IPS DF 6.9 (cell line): ENCODE measurements at places on chromosomes 6 and 20.

GRCh38 chr20:18728165-18728869 is 85.3 kb upstream of the SCP2D1 start:
- no peak overlapping the region for H3K4me3 ChIP-seq
- H3K4me1 ChIP-seq: peaks cover 5% of the 10 kb centered on the region; the same call in 1 of the 2 replicates
- H3K27me3 ChIP-seq: no peaks in the 10 kb centered on the region

DNA sequence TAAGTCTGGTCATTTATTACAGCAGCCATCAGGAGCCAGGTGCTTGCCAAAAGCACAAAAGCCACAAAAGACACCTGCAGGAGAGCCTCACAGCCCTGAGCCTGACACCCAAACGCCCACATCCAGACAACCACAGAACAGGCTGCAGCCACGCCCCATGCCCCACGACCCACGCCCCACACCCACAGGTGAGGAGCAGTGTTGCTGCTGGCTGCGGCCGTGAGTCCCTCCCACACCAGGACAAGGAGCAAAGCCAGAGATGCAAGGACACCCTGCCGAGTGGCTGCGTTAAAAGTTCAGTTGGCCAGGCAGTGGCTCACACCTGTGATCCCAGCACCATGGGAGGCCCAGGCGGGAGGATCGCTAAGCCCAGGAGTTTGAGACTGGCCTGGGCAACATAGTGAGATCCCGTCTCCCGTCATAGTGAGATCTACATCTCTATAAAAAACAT is 43.0 kb downstream of the SLC2A4RG start:
- H3K27me3 ChIP-seq: no peaks in the 10 kb centered on the region
- no peak for DNase-seq
- no peak overlapping the region for H3K4me3 ChIP-seq
- H3K36me3 ChIP-seq: no peaks in the 10 kb centered on the region
- no peaks in the 10 kb centered on the region for H3K4me1 ChIP-seq
- no peak overlapping the region for H3K27ac ChIP-seq

- no peak overlapping the region for H3K27ac ChIP-seq
- H3K36me3 ChIP-seq: no peaks in the 10 kb centered on the region
- no peaks in the 10 kb centered on the region for H3K27me3 ChIP-seq
These were observed 66.9 kb upstream of the CLDN20 start for GRCh38 chr6:155196911-155197310.

DNA sequence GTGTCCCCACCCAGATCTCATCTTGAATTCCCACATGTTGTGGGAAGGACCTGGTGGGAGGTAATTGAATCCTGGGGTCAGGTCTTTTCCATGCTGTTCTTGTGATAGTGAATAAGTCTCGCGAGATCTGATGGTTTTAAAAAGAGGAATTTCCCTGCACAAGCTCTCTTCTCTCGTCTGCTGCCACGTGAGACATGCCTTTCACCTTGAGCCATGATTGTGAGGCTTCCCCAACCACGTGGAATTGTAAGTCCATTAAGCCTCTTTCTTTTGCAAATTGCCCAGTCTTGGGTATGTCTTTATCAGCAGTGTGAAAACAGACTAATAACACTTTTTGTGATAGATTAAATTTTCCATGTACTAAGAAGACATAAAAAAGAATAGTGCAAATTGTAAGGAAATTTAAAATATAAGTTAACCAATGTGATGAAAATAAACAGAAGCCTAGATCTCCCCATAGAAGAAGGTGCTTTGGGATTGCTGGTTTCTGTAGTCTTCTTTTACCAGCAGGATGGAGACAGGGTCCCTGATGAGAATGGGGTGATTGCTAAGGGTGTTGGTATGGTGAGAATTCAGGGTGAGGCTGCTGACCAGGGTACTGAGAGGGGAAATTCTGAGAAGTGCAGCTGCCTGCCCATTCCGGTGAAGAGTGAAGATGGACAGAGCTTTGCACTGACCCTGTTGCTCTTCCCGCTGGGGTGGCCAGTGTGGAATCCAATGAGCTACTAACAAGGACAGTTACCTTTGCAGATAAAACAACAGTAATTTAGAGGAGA is 50.7 kb downstream of the BMP2 start:
- no peaks in the 10 kb centered on the region for H3K36me3 ChIP-seq
- no peaks in the 10 kb centered on the region for H3K4me1 ChIP-seq
- no peaks in the 10 kb centered on the region for H3K27me3 ChIP-seq

- H3K27ac ChIP-seq: no peak overlapping the region
- H3K4me1 ChIP-seq: no peaks in the 10 kb centered on the region
- no peak for DNase-seq
- no peaks in the 10 kb centered on the region for H3K27me3 ChIP-seq
These were observed 26.4 kb upstream of the GCM1 start for GRCh38 chr6:53175027-53175426.

GRCh38 chr20:49657118-49657901 is 56.4 kb downstream of the B4GALT5 start:
- peaks cover 5% of the 10 kb centered on the region; the same call in 1 of the 2 replicates for H3K4me1 ChIP-seq
- no peak for DNase-seq
- H3K4me3 ChIP-seq: no peak overlapping the region
- H3K36me3 ChIP-seq: peaks cover 10% of the 10 kb centered on the region; the same call in 1 of the 2 replicates

DNA sequence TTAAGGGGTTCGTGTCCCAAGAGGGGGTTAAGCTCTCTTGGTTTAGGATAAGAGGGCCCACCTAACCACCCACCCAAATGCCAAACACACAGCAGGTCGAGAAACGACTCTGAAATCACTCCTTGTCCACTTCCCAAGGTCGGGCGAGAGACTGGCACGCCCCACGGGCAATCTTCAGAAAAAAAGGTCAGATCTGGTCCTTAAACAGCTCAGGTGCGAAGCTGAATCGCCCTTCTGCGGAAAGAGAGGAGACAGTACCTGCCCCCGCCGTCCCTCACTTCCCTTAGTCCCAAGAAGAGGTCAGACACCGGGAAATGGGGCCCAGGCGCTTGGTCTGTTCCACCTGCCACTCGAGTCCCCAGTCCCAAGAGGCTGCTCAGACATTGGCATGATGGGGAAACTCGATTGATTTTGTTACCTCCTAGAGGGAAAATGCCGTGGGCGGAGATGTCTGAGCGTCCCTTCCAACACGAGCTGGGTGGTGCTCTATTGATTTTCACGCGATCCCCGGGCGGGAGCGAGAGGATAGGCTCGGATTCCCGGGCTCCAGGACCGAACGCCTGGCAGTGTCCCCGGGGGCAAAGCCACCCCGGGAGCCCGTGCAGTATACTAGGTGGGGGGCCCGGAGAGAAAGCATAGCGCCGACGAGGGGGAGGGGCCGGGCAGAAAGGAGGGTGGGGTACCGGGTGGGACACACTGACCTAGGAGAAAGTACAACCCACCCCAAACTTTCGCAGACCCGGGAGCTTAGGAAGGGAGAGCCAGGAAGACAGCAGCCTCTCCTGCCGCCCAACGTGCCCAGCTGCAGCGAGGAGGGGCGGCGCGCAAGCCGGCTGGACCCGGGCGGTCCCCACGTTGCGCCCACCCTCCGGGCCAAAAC is 1.1 kb upstream of the SAMD5 start:
- H3K4me1 ChIP-seq: 0 out of 2 replicates have a peak, but pooled peaks cover 2% of the 10 kb centered on the region
- H3K27me3 ChIP-seq: peaks cover 60% of the 10 kb centered on the region
- DNase-seq: no peak
- H3K27ac ChIP-seq: no peak overlapping the region

GRCh38 chr20:45365444-45365970 is 2.6 kb downstream of the SYS1 start:
- H3K4me1 ChIP-seq: no peaks in the 10 kb centered on the region
- DNase-seq: no peak
- H3K27ac ChIP-seq: no peak overlapping the region
- H3K36me3 ChIP-seq: peaks cover 6% of the 10 kb centered on the region; the same call in 1 of the 2 replicates
- H3K27me3 ChIP-seq: no peaks in the 10 kb centered on the region

GRCh38 chr6:42197555-42198362 is 3.0 kb upstream of the GUCA1B start:
- no peak overlapping the region for H3K27ac ChIP-seq
- DNase-seq: no peak
- H3K4me1 ChIP-seq: no peaks in the 10 kb centered on the region
- no peaks in the 10 kb centered on the region for H3K36me3 ChIP-seq
- no peak overlapping the region for H3K4me3 ChIP-seq
- H3K27me3 ChIP-seq: no peaks in the 10 kb centered on the region

DNA sequence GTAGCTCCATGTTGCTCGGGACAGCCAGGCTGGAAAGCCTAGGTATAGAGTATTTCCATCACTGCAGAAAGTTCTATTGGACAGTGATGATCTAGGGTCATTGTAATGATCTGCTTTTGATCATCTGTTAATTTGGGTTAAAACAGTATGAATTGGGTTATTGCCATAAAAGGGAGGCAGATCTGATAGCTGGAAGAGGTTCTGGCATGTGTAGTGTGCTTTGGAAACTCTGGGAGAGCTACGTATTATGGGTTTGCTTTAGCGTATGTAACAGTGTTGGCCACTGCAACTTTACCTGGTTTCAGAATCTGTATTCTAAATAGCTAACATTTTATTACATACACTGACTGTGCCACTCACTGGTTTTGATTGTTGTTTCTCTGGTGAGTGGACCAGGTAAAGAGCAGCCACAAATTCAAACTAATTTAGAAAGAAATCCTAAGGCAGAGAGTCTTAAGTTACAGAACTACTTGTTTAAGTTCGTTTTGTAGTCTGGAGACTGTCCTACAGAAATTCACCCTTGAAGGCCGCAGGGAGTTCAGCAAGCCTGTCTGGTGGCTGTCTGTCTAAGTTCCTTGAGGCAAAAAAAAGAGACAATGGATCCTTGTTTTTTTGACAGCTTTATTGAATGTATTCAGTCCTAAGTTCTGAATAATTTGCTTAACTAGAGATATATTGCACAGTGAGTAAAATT is 300.3 kb downstream of the PRL start:
- no peak for DNase-seq
- peaks cover 2% of the 10 kb centered on the region; the same call in 1 of the 2 replicates for H3K36me3 ChIP-seq
- no peaks in the 10 kb centered on the region for H3K4me1 ChIP-seq
- H3K27me3 ChIP-seq: no peaks in the 10 kb centered on the region
- no peak overlapping the region for H3K27ac ChIP-seq
- no peak overlapping the region for H3K4me3 ChIP-seq

DNA sequence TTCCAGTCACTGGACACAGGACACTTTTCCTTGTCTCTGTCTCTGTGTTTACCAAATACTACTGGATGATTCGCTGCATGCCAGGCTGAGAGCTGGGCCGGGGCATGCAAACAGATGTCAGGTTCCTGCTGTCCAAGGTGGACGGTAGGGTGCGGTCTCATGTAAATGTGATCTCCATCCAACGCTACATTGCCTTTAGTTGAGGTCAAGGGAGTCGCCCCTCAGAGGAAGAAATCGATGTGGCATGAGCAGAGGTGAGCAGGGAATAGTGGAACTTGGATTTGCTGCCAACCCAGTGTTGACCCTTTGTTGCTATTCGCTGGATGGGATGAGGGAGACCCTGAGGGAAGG is 9.8 kb upstream of the TOX2 start:
- no peak overlapping the region for H3K4me3 ChIP-seq
- DNase-seq: no peak
- no peak overlapping the region for H3K27ac ChIP-seq
- H3K36me3 ChIP-seq: no peaks in the 10 kb centered on the region
- no peaks in the 10 kb centered on the region for H3K4me1 ChIP-seq
- H3K27me3 ChIP-seq: no peaks in the 10 kb centered on the region; the same call in 1 of the 2 replicates

GRCh38 chr6:131914967-131915751 is 36.0 kb downstream of the CCN2 start:
- no peak overlapping the region for H3K4me3 ChIP-seq
- peaks cover 37% of the 10 kb centered on the region for H3K36me3 ChIP-seq
- no peaks in the 10 kb centered on the region for H3K4me1 ChIP-seq
- no peak overlapping the region for H3K27ac ChIP-seq
- H3K27me3 ChIP-seq: no peaks in the 10 kb centered on the region
- peak; percentile 67 for DNase-seq

DNA sequence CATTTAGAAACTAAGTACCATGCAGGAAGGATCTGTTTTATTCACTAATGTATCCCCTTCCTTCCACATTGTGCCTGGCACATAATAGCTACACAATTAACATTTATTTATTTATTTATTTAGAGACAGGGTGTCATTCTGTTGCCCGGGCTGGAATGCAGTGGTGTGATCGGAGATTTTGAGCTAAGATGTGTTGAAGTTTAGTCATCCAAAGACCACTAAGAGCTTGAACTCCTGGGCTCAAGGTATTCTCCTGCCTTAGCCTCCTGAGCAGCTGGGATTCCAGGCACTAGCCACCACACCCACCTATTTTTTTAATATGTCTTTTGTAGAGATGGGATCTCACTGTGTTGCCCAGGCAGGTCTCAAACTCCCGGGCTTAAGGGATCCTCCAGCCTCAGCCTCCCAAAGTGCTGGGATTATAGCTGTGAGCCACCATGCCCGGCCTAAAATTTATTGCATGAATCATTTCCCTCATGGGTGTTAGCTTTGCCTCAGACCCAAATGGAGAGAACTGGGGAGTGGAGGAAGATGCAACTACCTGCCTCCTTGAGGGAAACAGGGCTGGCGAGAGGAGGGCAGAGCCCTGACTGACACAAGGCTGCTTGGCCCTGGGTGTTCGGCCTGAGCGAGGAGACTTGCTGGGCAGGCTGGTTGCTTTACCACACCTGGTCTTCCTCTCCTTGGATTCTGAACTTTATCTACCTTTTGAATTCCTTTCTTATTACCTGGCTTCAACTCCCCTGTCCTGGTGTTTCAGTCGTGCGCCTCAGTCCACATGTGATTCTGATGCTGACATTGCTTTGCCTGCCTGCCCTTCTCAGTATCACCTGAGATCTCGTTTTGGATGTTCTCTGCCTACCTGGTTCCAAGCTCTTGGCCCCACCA is 1.7 kb upstream of the DYNLT1 start:
- no peak overlapping the region for H3K27ac ChIP-seq
- H3K4me3 ChIP-seq: no peak overlapping the region
- no peaks in the 10 kb centered on the region for H3K27me3 ChIP-seq
- H3K36me3 ChIP-seq: no peaks in the 10 kb centered on the region
- H3K4me1 ChIP-seq: no peaks in the 10 kb centered on the region
- DNase-seq: no peak

GRCh38 chr20:17616480-17617211 is 46.8 kb downstream of the DSTN start:
- H3K4me1 ChIP-seq: no peaks in the 10 kb centered on the region
- no peak overlapping the region for H3K4me3 ChIP-seq
- H3K36me3 ChIP-seq: peaks cover 36% of the 10 kb centered on the region
- DNase-seq: no peak
